Cardiac muscle cell (in vitro differentiated cells and primary cell): ENCODE measurements at places on chromosomes 5 and 9. TPM values are rescaled to one million over a fixed set of nuclear protein-coding genes. Genes with fewer than 3 reads are reported as not detected.

DNA sequence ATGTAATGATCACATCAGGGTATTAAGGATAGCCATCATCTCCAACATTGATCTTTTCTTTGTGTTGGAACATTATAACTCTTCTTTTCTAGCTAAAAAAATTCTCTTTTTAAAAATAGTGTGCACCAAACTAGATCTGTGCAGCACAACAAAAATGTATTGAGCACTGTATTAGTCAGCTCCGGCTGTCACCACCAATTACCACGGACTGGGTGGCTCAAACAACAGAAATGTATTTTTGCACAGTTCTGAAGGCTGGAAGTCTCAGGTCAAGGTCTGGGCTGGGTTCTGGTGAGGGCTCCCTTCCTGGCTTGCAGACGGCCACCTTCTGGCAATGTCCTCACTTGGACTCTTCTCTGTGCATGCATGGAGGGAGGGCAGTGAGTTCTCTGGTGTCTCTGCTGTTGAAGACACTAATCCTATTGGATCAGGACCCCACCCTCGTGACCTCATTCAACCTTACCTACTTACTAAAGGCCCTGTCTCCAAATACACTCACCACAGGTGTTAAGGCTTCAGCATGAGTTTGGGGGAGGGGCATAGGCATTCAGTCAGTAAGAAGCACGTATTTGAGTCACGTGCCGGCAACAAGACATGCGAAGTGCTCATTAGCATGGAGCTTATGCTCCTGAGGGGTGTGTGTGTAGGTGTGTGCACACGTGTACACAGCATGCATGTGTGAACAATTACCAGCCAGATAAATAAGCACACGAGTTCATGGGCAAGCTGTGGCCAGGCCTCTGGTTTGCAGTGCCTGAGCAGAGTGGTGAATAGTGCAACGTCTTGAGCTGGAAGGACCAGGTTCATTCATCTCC lies 89.4 kb upstream of the SH3PXD2B start:
- no peak overlapping the region for H3K4me3 ChIP-seq
- H3K4me1 ChIP-seq = peaks cover 26% of the 10 kb centered on the region
- H3K27me3 ChIP-seq = no peaks in the 10 kb centered on the region
- DNase-seq = no peak
- no peaks in the 10 kb centered on the region for H3K36me3 ChIP-seq

GRCh38 chr5:14292766-14293658 lies 149.9 kb downstream of the TRIO start:
- peaks cover 4% of the 10 kb centered on the region for H3K36me3 ChIP-seq
- H3K4me3 ChIP-seq = no peak overlapping the region
- peaks cover 5% of the 10 kb centered on the region for H3K4me1 ChIP-seq
- peak overlapping the region; percentile 66 for H3K27ac ChIP-seq
- no peak for DNase-seq
- no peaks in the 10 kb centered on the region for H3K27me3 ChIP-seq

- H3K27me3 ChIP-seq = no peaks in the 10 kb centered on the region
- DNase-seq = no peak
- no peaks in the 10 kb centered on the region for H3K36me3 ChIP-seq
- no peak overlapping the region for H3K4me3 ChIP-seq
- H3K4me1 ChIP-seq = no peaks in the 10 kb centered on the region
Measured at GRCh38 chr5:119402555-119402954, 46.7 kb downstream of the TNFAIP8 start.

DNA sequence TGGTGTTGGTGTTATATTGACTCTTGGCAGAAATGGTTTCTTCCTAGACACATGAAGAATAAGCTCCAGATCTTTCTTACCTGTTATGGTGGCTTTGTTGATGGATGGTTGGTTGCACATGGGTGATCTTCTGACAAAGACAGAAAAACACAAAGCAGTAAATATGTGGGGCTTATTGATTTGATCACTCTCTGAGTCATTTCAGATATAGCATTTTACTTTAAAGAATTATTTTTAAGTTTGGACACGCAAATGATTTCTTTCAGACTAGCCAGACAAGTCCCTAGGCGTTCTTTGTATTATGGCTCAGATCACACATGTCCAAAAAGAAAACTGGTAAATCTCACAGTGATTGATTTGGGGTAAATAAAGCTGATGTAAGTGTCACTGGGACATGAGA lies 597.6 kb downstream of the RAB3C start:
- peaks cover 8% of the 10 kb centered on the region for H3K36me3 ChIP-seq
- no peak overlapping the region for H3K4me3 ChIP-seq
- H3K4me1 ChIP-seq = no peaks in the 10 kb centered on the region
- no peak overlapping the region for H3K27ac ChIP-seq
- no peaks in the 10 kb centered on the region for H3K27me3 ChIP-seq

Gene SPINK5
- total RNA-seq = 5.3 and 6.1 TPM in 2 replicates
